ENCODE measurements at places on chromosomes 6 and 20.

DNA sequence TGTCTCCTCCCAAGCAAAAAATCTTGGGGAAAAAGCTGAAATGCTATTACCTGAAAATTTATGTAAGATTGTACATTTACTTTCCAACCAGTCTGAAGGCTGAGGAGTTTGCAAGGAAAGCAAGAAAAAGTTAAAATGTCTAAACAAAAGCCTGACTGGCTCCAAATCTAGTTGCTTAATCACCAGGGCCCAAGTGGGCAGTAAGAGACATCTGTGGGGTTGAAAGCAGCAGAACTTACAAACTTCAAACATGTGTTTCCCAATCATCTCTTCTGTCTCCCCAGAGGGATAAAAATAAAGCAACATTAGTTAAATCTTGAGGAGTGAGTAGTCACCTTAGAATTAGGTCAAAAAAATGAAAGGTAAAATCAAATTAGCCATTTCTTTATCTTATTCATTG lies 98.6 kb downstream of the OGFRL1 start:
- DNase-seq = peak; percentile 31

DNA sequence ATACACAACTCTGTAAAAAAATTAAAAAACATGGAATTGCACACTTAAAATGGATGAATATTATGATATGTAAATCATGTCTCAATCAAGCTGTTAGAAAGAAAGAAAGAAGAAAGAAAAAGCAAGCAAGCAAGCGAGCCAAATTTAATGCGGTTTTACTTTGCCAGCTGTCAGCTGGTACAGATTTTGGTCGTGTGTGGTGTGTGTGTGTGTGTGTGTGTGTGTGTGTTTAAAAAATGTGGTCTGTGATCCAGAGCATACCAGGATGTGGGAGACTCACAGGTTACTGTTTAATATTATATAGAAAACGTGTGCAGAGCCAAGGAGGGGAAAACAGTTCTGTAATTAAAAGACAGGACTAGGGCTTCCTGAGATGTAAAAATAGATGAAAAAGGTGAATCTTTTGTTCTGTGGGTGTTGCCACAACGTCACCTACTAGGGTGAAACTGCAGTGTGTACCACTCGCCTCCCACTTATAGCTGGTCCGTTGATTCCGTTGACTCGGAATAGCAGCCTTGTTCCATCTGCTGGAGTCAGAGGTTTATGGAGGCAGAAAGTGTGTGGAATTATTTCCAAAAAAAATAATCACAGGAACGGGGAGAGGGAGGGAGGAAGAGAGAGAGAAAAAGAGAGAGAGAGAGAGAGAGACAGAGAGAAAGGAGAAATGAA lies 197.7 kb downstream of the BCAS1 start:
- no peak for DNase-seq

DNA sequence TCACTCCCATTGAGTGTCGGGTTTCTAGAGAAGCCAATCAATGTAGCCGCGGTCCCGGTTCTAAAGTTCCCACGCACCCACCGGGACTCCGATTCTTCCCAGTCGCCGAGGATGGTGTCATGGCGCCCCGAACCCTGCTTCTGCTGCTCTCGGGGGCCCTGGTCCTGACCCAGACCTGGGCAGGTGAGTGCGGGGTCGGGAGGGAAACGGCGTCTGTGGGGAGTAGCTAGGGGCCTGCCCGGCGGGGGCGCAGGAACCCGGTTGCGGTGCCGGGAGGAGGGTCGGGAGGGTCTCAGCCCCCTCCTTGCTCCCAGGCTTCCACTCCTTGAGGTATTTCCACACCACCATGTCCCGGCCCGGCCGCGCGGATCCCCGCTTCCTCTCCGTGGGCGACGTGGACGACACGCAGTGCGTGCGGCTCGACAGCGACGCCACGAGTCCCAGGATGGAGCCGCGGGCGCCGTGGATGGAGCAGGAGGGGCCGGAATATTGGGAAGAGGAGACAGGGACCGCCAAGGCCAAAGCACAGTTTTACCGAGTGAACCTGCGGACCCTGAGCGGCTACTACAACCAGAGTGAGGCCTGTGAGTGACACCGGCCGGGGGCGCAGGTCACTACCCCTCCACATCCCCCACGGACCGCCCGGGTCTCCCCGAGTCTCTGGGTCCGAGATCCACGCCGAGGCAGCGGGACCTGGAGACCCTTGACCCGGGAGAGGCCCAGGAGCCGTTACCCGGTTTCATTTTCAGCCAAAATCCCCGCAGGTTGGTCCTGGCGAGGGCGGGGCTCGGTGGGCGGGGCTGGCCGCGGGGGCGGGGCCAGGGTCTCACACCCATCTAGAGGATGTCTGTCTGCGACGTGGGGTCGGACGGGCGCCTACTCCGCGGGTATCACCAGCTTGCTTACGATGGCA lies 35.2 kb upstream of the HLA-G start:
- DNase-seq = peak; percentile 75

DNA sequence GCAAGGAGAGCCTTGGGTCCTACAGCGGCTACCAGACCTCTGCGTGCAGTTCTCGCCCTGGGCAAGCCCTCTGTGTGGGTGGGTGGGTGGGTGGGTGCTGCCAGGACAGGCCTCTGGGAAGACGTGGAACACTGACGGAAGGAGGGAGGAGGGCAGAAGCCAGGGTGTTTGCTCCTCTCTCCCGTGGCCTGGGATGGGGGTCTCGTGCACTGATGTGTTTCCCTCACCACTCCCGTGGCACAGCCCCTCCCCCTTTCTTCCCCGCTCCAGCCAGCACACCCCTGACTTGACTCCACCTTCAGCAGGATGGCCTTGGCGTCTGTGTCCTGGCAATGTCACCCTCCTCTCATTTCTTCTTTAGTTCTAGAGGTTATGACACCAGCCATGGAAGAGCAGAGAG lies 130.0 kb downstream of the CDH26 start:
- no peak for DNase-seq
